A549 treated with dexamethasone at 1 μM for 4 hours (cell line): ENCODE measurements at places on chromosomes 7 and 10. TPM values are rescaled to one million over a fixed set of nuclear protein-coding genes. Genes with fewer than 3 reads are reported as not detected.

The PNLIPRP1 gene
- total RNA-seq = not detected in 5 replicates

The GPR146 gene
- total RNA-seq = 0.79 to 2.0 TPM (median 1.6 TPM) in 5 replicates

The AKR1E2 gene
- 4.8 to 6.1 TPM (median 5.6 TPM) in 5 replicates for total RNA-seq

The CHST15 gene
- 6.3 to 8.9 TPM (median 8.0 TPM) in 5 replicates for total RNA-seq

The LFNG gene
- total RNA-seq = 9.4 to 18.4 TPM (median 15.7 TPM) in 5 replicates

The WASL gene
- 20.3 to 29.1 TPM (median 24.2 TPM) in 5 replicates for total RNA-seq

The CPXM2 gene
- total RNA-seq = not detected in 5 replicates

The IRF5 gene
- total RNA-seq = 11.9 to 16.6 TPM (median 15.9 TPM) in 5 replicates

The FRMD4A gene
- total RNA-seq = 3.0 to 4.4 TPM (median 4.0 TPM) in 5 replicates

The GATA3 gene
- total RNA-seq = 3.3 to 5.3 TPM (median 4.8 TPM) in 5 replicates

The GRID2IP gene
- total RNA-seq = 0.05 TPM in 1 of 5 replicates, not detected in the others

The ZNF853 gene
- total RNA-seq = 2.1 to 3.4 TPM (median 2.5 TPM) in 5 replicates

The ANKRD30A gene
- total RNA-seq = 0.34 to 0.72 TPM (median 0.51 TPM) in 5 replicates

The ELOVL3 gene
- 0.21 to 0.37 TPM (median 0.34 TPM) in 5 replicates for total RNA-seq

The ANK3 gene
- 0.41 to 1.2 TPM (median 0.69 TPM) in 5 replicates for total RNA-seq

The MMP21 gene
- total RNA-seq = not detected in 5 replicates

The GSAP gene
- total RNA-seq = 2.3 to 3.8 TPM (median 3.0 TPM) in 5 replicates

The PRLHR gene
- total RNA-seq = 0.01 TPM in 1 of 5 replicates, not detected in the others

The VAX1 gene
- 1.0 to 1.5 TPM (median 1.3 TPM) in 5 replicates for total RNA-seq

The CHN2 gene
- 0.14 to 0.62 TPM (median 0.50 TPM) in 5 replicates for total RNA-seq

The MDH2 gene
- 337 to 442 TPM (median 409 TPM) in 5 replicates for total RNA-seq

The MNX1 gene
- total RNA-seq = 2.8 to 4.8 TPM (median 4.2 TPM) in 5 replicates

The C1QL3 gene
- 0.05 TPM in 1 of 5 replicates, not detected in the others for total RNA-seq

The FAM237B gene
- total RNA-seq = 0.02 to 0.06 TPM (median 0.03 TPM) in 5 replicates

The RASSF4 gene
- total RNA-seq = 3.8 to 6.1 TPM (median 5.0 TPM) in 5 replicates

The BMPR1A gene
- total RNA-seq = 18.9 to 30.9 TPM (median 29.2 TPM) in 5 replicates

The INHBA gene
- 0.21 to 0.53 TPM (median 0.39 TPM) in 5 replicates for total RNA-seq

The TMEM236 gene
- 0.04 to 0.05 TPM (median 0.05 TPM) in 3 of 5 replicates, not detected in the others for total RNA-seq

The LIPF gene
- not detected in 5 replicates for total RNA-seq

The LHFPL3 gene
- not detected in 5 replicates for total RNA-seq

The FAM25G gene
- total RNA-seq = 0.83 to 0.92 TPM in 2 of 5 replicates, not detected in the others

The CYP2C19 gene
- total RNA-seq = 0.11 TPM in 1 of 5 replicates, not detected in the others

The PARD3 gene
- 59.7 to 72.6 TPM (median 66.9 TPM) in 5 replicates for total RNA-seq

The DBF4 gene
- total RNA-seq = 25.9 to 33.5 TPM (median 30.6 TPM) in 5 replicates

The FOXP2 gene
- total RNA-seq = not detected in 5 replicates

The TMEM270 gene
- 0.11 to 0.25 TPM (median 0.21 TPM) in 5 replicates for total RNA-seq

The SEMA3D gene
- total RNA-seq = 0.04 to 0.10 TPM (median 0.07 TPM) in 5 replicates

The DDC gene
- total RNA-seq = 0.67 to 1.3 TPM (median 0.91 TPM) in 5 replicates

The CCDC172 gene
- not detected in 5 replicates for total RNA-seq

The PDZD7 gene
- 0.35 to 0.94 TPM (median 0.81 TPM) in 5 replicates for total RNA-seq

The ABCA13 gene
- 0.01 to 0.06 TPM (median 0.05 TPM) in 5 replicates for total RNA-seq

The BZW2 gene
- 91.0 to 99.4 TPM (median 91.5 TPM) in 5 replicates for total RNA-seq

The SPACDR gene
- total RNA-seq = 0.47 to 1.1 TPM (median 0.89 TPM) in 5 replicates

The CCDC146 gene
- 0.40 to 0.88 TPM (median 0.60 TPM) in 5 replicates for total RNA-seq

The DGKI gene
- total RNA-seq = 0.19 to 0.43 TPM (median 0.22 TPM) in 5 replicates

The WIPF3 gene
- total RNA-seq = 0.39 to 0.65 TPM (median 0.62 TPM) in 5 replicates

The PRPS1L1 gene
- total RNA-seq = not detected in 5 replicates

The TAS2R41 gene
- total RNA-seq = not detected in 5 replicates

The FANK1 gene
- total RNA-seq = 1.9 to 3.2 TPM (median 2.4 TPM) in 5 replicates

The ACSM6 gene
- 0.06 TPM in 1 of 5 replicates, not detected in the others for total RNA-seq
